Thoracic aorta endothelial cell (primary cell): ENCODE measurements at places on chromosomes 6 and 20. TPM values are rescaled to one million over a fixed set of nuclear protein-coding genes. Genes with fewer than 3 reads are reported as not detected.

PRRT1 gene
- total RNA-seq, result 0.14 TPM in 1 of 2 replicates, not detected in the other

PHACTR1 gene
- total RNA-seq, result 18.9 and 27.7 TPM in 2 replicates

IMPG1 gene
- not detected in 2 replicates for total RNA-seq

LY86 gene
- not detected in 2 replicates for total RNA-seq

TFAP2C gene
- total RNA-seq, result not detected in 2 replicates

DEFB132 gene
- total RNA-seq, result not detected in 2 replicates

RBM12 gene
- 94.6 and 97.2 TPM in 2 replicates for total RNA-seq

HNF4A gene
- not detected in 2 replicates for total RNA-seq

MYLIP gene
- total RNA-seq, result 19.3 and 22.6 TPM in 2 replicates

STX11 gene
- 7.0 and 11.3 TPM in 2 replicates for total RNA-seq

IL17A gene
- total RNA-seq, result not detected in 2 replicates

SOX18 gene
- total RNA-seq, result 25.5 and 42.1 TPM in 2 replicates

TAAR9 gene
- total RNA-seq, result not detected in 2 replicates

MUCL3 gene
- total RNA-seq, result not detected in 2 replicates

EYS gene
- total RNA-seq, result not detected in 2 replicates

DDX27 gene
- total RNA-seq, result 25.3 and 32.6 TPM in 2 replicates

ZSCAN12 gene
- total RNA-seq, result 4.9 and 5.7 TPM in 2 replicates

ACTL10 gene
- 2.5 and 2.7 TPM in 2 replicates for total RNA-seq

HLA-DOA gene
- total RNA-seq, result under 0.01 TPM in 1 of 2 replicates, not detected in the other

CPXM1 gene
- 0.13 and 0.14 TPM in 2 replicates for total RNA-seq

CST5 gene
- not detected in 2 replicates for total RNA-seq

CAGE1 gene
- total RNA-seq, result under 0.01 and 0.07 TPM in 2 replicates

SPATS1 gene
- total RNA-seq, result not detected in 2 replicates

PLCB4 gene
- 1.5 and 3.5 TPM in 2 replicates for total RNA-seq

FYN gene
- 200 and 230 TPM in 2 replicates for total RNA-seq

FBXO30 gene
- 21.1 and 24.1 TPM in 2 replicates for total RNA-seq

C6orf15 gene
- total RNA-seq, result not detected in 2 replicates

TSHZ2 gene
- total RNA-seq, result not detected in 2 replicates

SLC44A4 gene
- 0.13 and 0.65 TPM in 2 replicates for total RNA-seq

NR2E1 gene
- not detected in 2 replicates for total RNA-seq
